ENCODE measurements at places on chromosomes 12 and 14.

GRCh38 chr12:68352067-68352466 is 19.9 kb upstream of the MDM1 start:
- DNase-seq: no peak

DNA sequence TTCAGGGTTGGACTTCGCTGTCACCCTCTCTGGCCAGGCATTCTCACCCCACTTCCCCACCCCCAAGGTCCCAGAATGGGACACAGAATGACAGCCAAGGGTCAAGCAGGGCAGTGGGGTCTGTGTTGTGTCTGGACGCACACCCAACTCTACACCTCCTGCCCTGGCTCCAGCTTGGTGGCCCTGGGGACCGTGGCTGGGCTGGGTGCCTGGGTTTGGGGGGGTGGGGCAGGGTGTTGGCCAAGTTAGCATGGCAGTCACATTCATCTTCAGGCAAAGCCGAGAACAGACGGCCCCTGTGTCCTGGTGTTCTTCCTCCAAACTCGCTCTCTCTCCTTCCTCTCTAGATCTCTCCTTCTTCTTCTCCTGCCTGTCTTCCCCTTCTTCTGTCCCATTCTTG is 5.6 kb downstream of the LRP1 start:
- no peak for DNase-seq

- no peak for DNase-seq
Observed at GRCh38 chr14:77197988-77198387, 16.4 kb downstream of the TMEM63C start.

DNA sequence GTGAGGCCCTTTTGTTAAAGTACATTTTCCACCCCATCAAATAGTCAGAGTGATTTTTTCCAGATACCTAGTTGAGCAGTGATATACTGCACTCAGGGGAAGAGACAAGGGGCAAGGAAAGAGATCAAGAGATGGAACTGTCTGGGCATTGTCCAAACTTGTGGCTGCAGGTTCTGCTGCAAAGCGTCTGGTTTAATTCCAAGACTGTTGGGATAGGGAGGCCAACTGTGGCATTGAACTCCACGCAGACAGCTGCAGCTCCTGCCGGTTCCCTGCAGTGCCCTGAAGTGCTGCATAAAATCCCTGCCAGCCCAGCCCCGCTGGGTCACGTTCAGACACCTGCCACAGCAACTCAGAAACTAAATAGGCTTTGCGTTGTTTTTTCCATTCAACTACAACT is 30.5 kb downstream of the RPH3A start:
- DNase-seq: no peak

DNA sequence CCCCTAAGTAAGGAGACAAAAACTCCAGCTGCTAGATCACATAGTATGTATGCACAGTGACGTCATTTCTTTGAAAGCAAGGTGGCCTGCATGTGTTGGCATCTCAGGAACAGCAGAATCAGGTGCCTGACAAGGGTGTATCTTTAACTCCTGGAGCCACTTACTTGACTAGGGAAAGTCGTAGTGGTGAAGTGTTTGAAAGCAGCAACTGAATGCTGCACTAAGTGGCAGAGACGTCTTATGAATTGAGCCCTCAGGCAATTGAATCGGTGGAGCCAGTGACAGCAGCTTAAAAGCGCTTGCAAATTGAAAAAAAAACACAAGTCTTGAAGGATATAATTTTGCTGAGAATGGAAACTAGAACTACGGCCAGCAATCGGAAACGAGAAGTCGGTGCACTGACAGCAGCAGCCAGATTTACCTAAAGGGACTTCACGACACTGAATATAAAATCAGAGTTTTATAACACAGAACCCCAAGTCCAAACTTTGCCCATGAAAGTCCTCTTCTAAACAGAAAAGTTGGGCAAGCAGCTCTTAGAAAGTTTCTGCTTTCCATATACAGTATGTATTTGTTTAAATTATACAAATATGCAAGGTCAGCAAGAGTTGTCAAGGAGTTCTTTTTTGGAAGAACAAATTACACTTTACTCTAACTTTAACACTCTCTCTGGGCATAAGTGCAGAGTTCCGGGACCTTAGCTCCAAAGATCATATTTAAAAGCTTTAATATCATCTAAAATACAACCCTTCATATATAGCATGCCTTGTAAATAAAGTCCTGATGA is 1.1 kb downstream of the IGF1 start:
- DNase-seq: no peak

DNA sequence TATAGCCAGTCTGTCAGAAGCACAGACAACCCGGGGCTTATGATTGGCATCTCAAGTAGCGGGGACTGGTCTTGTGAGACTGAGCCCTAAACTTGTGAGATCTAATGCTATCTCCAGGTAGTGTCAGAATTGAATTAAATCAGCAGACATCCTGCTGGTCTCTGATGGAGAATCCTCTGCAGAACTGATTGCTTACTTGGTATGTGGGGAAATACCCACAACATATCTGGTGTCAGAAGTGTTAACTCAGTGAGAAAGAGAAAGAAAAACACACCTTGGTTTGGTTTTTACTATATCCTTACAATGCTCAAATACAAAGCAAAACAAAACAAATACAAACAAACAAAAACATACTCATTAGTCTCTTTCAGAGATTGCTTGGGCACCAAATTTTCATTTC is 10.0 kb downstream of the SEL1L start:
- no peak for DNase-seq

GRCh38 chr12:70885956-70886355 is 34.6 kb downstream of the PTPRR start:
- no peak for DNase-seq

DNA sequence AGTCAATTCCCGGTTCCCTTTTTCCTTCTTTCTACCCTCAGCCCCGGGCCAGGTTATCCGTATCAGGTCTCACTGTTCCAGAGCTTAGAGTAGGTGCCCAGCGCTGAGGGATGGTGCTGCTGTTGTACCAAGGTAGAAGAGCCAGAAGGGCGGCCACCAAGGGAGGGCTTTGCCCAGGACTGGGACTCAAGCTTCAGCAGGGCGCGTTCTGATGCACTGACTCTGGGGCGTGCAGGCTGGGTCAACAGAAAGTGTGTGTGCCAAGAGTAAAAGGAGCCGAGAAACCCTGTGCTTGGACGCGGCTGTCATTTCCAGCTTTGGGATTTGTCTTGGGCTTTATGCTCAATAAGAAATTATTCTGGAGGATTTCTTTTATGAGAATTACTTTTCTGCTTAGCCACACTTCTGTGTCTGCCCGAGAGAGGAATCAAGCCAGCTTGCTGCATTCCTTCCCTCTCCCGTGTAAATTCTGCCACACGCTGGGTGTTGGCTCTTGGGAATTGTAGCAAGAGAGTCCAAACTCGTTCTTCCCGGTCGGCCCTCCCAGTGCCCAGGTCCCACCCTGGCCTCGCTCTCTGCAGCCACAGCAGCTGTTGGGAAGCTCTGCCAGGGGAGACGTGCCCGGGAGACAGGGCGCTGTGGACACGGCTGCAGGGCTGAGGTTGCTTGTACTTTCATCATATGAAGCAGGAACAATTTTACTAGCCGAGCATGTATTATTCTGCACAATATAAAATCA is 98.0 kb downstream of the FBXL14 start:
- no peak for DNase-seq

- DNase-seq: no peak
Observed at GRCh38 chr12:53486736-53487487, 12.3 kb downstream of the MAP3K12 start.

GRCh38 chr14:55964091-55964490 is 154.1 kb upstream of the PELI2 start:
- no peak for DNase-seq

- no peak for DNase-seq
Observed at GRCh38 chr12:83666690-83667089, 980.0 kb downstream of the TMTC2 start.

DNA sequence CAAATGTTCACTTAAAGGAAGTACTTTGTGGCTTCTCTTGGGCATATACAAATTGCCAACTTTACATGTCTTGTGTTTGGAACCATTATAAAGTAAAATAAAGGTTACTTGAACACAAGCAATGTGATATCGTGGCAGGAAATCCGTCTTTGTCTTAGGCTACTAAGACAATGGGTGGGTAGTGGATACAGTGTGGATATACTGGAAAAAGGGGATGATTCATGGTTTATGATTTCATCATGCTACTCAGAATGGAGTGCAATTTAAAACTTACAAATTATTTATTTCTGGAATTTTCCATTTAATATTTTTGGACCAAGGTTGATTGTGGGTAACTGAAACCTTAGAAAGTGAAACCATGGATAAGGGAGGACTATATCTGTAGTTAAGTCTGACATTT is 48.4 kb downstream of the MYRFL start:
- no peak for DNase-seq

GRCh38 chr12:52182384-52182783 is 9.4 kb downstream of the KRT80 start:
- DNase-seq: no peak

DNA sequence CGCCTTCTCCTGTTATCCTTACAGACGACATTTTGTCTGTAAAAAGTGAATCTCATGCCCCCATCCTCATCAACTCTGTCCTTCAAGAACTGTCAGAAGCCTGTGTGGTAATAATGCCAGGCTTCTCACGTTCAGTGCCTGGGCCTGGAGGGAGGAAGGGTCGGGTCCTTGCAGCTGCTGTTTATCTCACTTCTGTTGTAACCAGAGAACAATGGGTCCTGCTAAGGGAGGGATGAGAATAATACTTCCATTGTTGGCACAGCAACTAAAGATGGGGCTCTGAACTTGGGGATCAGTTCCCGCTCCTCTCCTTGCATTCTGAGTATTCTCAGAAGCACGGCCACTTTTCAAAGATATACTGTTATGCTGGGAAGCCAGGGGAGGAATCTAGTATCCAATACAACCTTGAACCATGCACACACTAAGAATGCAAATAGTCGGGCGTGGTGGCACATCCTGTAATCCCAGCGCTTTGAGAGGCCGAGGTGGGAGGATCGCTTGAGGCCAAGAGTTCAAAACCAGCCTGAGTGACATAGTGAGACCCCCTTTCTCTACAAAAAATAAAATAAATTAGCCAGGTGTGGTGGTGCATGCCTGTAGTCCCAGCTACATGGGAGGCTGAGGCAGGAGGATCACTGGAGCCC is 38.8 kb upstream of the NINJ2 start:
- DNase-seq: no peak

- no peak for DNase-seq
Observed at GRCh38 chr12:100493396-100494012, 19.8 kb downstream of the NR1H4 start.

- DNase-seq: no peak
Observed at GRCh38 chr14:64610049-64610746, 60.4 kb downstream of the PPP1R36 start.

- peak; percentile 63 for DNase-seq
Observed at GRCh38 chr14:90368946-90369721, 27.7 kb upstream of the CALM1 start.

GRCh38 chr14:63453443-63453936 is 89.7 kb downstream of the PPP2R5E start:
- no peak for DNase-seq

Measured in CD4-positive, alpha-beta T cell treated with Interleukin-17A for 1 hour (primary cell).